Stimulated activated CD8-positive, alpha-beta memory T cell treated with anti-CD3 and anti-CD28 coated beads, Interleukin-15, amount 100 ng/mL, for 1 hour (primary cell): ENCODE measurements at places on chromosomes 3 and 15.

DNA sequence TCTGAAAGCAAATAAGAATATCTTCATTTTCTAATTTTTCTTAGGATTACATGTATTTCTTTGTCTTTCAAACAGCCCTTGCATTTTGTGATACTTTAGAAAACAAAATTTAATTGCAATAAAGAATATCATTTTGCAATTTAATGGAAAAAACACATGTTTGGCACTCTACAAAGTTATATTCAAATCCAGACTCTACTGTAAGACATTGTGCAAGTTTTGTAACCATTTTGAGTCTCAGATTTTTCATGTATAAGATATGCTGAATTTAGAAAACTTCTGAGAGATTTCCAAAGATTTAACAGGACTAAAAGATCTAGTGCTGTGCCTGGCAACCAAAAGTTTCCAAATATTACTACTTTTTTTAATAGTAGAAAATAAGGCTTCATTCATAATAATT is 187.1 kb upstream of the AGTR1 start:
- DNase-seq = no peak

GRCh38 chr3:143291836-143292447 is 172.4 kb downstream of the CHST2 start:
- no peak for DNase-seq

GRCh38 chr3:127084401-127084990 is 101.6 kb downstream of the PLXNA1 start:
- no peak for DNase-seq

DNA sequence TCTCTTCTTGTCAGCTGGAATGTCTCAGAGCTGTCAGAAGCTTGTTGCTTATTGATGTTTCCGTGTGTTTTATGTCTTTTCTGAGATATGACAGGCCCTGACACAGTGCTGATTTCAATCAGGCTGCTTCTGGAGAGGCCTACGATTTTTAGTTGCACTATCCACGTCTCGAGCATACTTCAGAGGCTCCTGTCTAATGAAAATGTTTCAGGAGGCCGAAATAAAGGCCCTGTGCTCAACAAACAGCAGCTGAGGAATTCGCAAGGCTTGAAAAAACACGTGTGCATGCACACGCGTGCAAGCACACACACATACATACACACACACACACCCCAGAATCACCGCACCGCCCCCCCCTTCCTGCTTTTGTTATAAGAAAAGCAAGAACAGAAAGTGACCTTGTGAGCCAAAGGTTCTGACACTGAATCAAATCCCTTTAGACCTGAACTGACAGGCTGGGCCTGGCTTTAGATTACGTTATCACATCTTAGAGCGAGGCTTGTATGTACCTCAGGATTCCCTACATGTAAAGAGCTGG is 296.6 kb downstream of the NR2F2 start:
- no peak for DNase-seq

DNA sequence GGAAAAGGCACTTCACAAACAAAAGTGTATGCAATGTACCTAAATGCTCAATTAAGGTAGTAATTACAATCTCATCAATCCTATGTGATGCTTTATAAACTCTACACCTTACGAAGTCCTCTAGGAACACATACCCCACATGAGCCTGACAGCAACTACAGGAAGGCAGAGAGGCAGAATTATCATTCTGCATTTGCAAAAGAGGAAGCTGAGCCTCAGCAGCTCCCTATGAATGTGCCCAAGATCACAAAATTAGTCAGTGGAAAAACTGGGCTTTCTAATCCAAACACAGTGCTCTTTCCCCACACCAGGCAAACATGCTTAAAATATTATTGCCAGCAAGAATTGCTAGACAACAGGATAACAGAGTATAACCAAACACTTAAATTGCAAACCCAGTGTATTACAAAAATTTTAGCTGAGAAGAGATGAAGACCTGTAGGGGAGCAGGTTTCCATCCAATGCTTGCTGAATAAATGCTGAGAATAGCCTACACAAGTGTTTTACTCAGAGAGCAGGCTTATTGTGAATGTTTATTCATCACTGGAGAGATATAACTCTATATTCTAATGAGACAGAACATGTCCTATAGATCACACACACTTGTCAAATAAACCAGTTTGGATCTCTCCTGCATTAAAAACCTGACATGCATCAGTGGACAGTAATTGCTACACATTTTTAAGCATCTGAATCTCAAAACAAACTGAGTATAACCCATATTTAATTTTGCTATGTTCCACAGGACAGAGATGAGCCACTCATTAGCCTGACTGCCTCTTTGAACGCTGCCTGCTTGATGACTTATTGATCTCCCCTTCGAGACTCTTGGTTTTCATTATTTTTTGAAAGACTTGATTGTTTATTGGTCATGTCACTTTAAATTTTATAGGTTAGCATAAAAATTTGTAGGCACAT is 62.2 kb downstream of the PLCH1 start:
- DNase-seq = no peak

- no peak for DNase-seq
These were observed at the start of gene CCDC50 for GRCh38 chr3:191328962-191329653. TSS of gene CCDC50 (plus strand) at chr3:191329394. CDS start at chr3:191329675, 281 bp downstream.

- no peak for DNase-seq
These were observed 58.3 kb downstream of the SCN10A start for GRCh38 chr3:38757721-38758120.

DNA sequence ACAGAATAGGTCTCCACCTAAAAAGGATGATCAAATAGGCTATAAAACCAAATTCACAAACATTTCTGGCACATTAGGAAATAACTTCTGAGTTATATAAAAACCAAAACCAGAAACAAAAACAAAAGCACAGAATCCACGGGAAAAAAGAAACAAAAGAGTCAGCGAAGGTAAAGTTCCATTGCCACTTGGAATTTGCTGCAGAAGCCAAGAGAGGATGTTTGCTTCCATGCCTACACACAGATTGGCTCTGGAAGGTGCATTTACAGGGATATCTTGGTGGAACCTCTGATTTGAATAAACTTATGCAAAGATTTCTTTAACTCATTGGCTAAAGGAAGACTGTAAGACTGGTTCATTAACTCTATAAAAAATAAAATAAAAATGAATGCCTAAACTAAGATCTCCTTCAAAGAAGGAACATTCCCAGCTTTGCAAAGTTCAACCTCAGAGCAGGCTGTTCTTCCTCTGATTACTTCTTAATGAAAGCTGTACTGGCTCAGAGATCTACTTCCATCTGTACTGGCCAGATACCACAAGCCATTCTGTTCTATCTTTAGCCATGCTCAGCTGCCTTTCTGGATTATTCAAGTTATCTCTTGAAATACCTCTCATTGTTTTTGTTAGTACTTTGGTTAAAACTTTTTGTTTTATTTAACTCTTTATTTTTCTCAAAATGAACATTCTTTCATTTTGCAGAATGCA is 537.5 kb upstream of the CCDC54 start:
- DNase-seq = no peak

DNA sequence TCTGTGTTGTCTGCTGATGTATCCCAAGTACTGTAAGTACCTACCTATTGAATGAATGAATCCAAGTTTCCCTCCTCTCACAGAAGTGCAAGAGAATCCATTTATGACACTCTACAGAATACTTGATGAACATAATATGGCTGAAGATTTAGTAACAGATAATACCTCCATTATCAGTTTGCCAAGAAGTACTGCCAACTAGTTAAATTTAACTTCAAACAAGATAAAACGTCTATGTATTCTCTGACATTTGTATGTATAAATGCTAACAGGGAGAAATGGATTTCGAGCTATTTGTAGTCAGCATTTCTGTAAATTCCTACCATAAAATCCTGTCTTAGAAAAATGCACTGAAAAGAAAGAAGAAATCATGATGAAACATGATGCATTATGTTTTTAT is 217.6 kb downstream of the STT3B start:
- DNase-seq = no peak
